Vein endothelial cell (primary cell): ENCODE measurements at places on chromosomes 11 and 22. TPM values are rescaled to one million over a fixed set of nuclear protein-coding genes. Genes with fewer than 3 reads are reported as not detected.

SEC14L2 gene
- total RNA-seq, result 26.8 and 34.2 TPM in 2 replicates

C11orf42 gene
- not detected in 2 replicates for total RNA-seq

KRTAP5-7 gene
- not detected in 2 replicates for total RNA-seq

CRYAB gene
- total RNA-seq, result 0.65 and 1.6 TPM in 2 replicates
